Effector memory CD4-positive, alpha-beta T cell (primary cell): ENCODE measurements at places on chromosomes 16 and 17.

DNA sequence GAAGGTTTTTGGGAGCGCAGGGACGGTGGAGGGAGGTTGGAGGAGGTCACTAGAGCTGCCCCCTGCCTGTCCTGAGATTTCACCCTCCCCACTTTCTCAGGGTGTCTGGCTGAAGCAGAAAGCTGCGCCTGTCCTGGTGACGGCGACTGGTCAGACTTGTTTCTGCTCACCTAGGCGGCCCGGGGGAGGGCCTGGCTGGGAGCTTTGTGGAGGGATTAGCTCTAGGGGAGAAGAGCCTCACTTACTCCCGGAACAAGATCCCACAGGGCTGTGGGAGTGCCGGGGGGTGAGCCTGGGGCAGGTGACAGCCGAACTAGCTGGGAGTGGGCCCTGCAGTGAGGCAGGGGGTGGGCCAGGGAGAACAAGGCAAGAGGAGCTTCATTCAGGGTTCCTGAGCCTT is 11.5 kb downstream of the NHERF1 start:
- DNase-seq, result no peak

GRCh38 chr16:23155445-23156049 is 6.3 kb upstream of the USP31 start:
- no peak for DNase-seq

DNA sequence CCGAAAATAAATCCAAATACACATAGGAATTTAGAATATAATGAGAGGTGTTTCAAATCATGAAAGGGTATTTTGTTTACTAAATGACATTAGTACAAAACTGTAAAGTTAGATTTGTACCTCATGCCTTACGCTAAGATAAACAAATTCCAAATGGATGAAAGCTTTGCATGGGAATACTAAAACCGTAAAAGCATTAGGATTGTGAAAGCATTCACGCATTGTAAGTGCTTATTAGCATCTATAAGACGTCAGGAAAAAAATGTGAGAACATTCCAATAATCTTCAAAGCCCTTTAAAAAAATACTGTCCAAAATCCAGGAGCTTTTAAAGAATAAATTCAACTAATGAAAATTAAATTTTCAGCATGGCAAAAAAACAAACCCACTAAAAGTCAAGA is 24.8 kb upstream of the ALOX15 start:
- no peak for DNase-seq

- DNase-seq, result no peak
Observed at GRCh38 chr17:57714665-57715180, 30.4 kb downstream of the CCDC182 start.

DNA sequence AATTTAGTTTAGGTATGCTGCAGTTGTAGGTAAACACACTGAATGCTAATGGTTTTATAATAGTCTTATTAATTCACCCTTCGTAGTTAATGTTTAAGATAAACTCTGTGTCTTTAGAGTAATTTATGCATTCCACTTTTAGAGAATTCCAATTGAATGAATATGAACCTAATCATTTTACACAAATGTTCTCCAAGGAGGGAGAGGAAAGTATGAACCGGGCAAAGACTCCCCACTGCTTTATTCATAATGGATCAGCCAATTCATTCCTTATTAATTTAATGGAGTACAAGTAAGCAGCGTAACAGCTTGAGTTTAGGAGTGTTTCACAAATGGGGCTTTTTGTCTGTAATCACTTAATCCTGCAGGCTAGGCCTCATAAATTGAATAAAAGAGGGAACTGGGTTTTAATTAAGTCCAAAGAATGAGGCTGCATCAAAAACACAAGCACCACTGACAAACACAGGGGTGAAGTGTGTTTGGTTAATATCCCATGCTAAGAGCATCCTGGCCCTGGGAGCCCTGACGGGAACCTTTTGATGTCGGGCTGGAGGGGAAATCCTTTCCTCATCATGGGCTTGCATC is 375.7 kb upstream of the DYNLRB2 start:
- DNase-seq, result no peak
